Activated T-cell treated with anti-CD3 and anti-CD28 coated beads for 4 hours (primary cell): ENCODE measurements at places on chromosomes 2 and 18.

DNA sequence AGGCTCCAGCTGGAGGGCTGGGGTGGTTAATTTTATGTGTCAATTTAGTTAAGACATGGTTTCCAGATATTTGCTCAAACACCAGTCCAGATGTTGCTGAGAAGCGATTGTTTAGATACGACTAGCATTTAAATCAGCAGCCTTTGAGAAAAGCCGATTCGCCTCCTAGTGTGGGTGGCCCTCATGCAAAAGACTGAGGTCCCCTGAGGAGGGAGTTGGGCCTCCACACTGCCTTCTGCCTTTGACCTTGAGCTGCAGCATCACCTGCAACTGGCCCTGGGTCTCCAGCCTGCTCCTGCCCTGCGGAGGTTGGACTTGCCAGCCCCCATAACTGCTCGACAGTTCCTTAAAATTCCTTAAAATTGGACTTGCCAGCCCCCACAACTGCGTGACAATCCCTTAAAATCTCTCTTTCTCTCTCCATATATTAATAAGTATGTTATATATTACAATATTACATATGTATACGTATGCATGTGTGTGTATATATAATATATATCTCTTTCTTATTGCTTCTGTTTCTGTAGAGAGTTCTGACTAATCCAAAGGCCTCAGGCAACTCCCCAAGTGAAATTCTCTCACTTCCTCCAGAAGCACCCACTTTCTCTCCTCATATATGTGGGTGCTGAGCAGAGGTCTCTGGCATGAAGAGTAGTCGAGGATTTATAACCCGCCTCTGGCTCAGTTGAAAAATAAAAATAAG is 14.4 kb downstream of the FBLN7 start:
- DNase-seq: no peak

DNA sequence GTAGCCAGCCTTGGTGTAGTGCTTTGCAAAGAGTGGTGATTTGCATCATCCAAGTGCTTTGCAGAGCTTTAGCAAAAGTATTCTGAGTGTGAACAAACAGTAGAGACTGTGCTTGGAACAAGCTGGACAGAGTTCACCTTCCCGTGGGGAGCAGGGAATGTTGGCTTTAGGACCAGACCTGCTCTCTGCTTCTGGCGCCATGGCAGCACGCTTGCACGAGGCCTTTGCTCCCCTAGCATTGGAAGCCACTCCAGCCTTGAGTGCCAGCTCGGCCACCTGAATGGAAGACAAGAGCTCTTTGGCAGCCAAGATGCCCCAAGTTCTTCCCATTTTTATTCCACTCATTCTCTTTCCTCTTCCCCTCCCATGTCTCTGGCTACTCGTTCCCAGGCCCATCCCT is 250.8 kb upstream of the OSR1 start:
- DNase-seq: no peak

DNA sequence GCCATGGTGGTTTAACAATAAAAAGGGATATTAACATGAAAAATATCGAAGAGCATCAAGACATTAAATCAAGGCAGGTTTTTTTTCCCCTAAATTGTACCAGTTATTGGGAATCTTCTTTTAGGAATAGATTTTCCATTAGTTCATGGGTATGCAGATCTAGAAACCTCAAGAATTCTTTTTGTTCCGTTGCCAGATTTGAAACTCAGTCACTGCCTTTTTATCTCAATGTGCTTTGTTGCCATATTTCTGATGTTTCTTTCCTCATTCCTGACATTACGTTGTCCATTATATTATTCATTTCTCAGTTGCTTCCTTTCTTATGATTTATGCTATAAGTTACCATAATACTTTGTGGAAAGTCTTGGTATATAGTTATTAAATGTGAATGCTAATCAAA is 162.2 kb downstream of the CD226 start:
- no peak for DNase-seq

- DNase-seq: no peak
These were observed 55.7 kb downstream of the COA5 start for GRCh38 chr2:98552499-98553179.

DNA sequence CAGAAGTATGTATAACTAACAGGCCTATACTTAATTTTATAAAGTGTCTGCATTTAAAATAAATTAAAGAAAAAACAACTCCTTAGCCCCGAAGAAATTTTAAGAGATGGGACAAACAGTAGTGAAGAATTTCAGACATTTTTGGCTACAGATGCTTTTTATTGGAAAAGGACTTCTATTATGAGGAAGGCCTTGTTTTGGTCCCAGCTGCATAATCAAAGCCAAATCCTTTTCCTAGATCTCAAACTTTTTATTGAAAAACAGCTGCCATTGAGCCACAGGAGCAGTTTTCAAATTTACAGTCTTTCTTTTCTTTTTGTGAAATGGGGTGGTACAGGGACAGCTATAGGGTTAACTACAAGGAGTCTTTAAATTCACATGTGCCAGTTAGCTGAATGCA is 51.3 kb upstream of the SETBP1 start:
- DNase-seq: no peak

DNA sequence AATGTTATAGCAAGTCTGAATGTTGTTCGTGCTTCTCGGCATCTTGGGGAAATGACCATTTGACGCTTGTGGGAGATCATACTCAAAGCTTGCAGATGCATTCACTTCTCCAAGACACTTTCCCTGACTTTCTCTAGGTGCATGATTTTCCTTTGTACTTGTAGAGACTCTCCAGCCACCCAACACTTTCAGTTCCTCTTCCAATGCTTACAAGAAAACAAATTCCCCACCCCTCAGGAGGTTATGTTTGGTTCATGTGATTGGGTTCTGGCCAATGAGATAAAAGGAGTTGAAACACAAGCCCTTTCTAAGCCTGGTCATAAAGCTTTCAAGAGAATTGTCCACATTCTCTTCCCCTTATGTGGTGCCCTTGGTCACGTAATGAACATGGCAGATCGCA is 156.3 kb downstream of the EPHA4 start:
- no peak for DNase-seq

GRCh38 chr18:44792456-44793061 is 111.9 kb downstream of the SETBP1 start:
- DNase-seq: no peak

GRCh38 chr2:218395826-218396687 is 3.6 kb upstream of the CTDSP1 start:
- peak; percentile 89 for DNase-seq

GRCh38 chr2:150459281-150459680 is 28.2 kb downstream of the RND3 start:
- DNase-seq: no peak

DNA sequence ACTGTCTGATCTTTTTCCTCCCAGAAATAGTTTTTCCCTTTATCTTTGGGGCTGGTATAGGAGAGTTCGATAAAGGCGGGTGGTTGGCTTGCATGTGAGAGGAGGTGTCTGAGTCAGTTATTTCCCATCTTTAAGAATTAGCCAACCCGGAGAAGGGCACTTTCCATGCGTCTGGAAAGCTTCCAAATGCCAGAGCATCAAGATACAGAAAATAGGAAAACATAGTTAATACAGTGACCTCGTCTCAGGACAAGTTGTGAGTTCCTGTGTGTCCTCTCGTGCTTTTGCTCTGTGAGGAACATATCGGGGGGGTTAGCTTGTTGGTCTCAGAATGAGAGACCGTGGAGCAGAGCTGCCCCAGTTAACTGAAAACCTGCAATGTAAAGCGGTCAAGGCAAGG is 18.7 kb upstream of the PUM2 start:
- no peak for DNase-seq

DNA sequence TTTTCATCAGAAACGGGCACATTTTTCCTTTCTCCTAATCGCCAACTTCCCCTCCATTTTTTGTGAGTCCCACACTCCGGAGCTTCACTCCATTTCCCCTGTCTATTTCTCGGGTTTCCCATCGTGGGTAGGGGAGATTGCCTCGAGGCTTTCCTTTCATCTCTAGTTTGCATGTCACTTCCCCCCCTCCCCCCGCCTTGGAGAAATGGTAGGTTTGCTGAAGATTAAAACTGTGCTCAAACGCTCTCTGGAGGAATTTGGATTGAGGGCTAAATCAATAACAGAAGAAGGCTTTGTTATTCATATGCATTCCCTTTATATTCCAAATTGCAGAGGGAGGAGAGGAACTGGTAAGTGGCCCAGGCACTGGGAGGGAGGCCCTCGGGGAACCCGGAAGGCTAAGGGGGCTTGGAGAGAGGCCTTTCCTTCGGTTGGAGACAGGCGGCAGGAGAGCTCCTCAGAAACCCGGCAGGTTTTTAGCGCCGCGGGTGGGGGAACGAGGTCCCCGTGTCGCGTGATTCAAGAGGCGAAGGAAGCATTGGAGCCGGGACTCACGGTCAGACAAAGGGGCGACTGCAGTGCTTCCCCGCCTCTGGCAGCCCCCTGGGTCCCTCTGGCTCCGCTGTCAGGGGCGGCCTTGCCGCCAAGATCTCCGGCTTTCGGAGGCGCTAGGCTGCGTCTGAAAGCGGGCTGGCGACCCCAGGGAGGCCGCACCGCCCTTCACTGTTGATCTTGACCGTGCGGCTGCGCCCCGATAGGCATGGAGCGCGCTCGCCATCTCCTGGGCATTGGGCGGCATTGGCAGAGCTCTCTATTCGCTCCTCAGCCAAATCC is 2.4 kb upstream of the HOXD12 start:
- peak; percentile 35 for DNase-seq

GRCh38 chr2:9909106-9909505 is 42.4 kb upstream of the GRHL1 start:
- DNase-seq: no peak

DNA sequence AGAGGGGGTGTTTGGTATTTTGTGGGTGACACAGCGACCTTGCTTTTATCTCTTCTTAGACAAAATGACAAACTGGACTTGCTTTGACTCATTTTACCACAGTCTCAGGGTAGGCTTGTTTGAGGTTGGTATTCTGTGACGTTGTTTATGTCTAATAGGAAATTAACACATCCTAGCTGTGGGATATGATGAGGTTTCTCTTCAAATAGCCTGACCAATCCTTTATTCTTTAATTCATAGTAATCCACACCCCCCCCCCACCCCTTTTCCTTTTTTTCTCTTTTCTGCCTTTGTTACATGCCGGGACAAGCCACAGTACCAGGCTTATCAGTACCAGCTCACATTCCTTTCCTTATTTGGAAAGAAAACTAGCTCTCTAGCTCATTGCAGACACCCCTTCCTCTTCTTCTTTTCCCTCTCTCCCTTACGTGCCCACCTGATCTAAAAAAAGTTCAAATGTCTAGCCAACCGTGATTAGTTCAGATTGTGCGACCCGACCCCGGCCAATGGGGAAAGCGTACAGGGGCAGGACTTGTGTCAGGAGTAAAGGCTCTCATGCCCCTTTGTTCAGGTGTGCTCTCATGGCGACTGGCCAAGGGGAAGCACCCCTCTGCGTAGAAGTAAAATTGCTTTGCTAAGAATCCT is 52.2 kb upstream of the PTPRM start:
- DNase-seq: no peak

GRCh38 chr2:187976259-187976985 is 315.3 kb upstream of the GULP1 start:
- no peak for DNase-seq
